Stimulated activated naive CD4-positive, alpha-beta T cell treated with Interleukin-2 at 50 U/mL for 16 hours (primary cell): ENCODE measurements at places on chromosomes 6 and 20.
A peak's percentile ranks its signal among the peaks of the same experiment; 100 is the strongest.

GRCh38 chr6:1850121-1850839 lies 240.6 kb downstream of the FOXC1 start:
- DNase-seq: no peak

- no peak for DNase-seq
These were observed 61.0 kb downstream of the ZHX3 start for GRCh38 chr20:41256516-41256915.

DNA sequence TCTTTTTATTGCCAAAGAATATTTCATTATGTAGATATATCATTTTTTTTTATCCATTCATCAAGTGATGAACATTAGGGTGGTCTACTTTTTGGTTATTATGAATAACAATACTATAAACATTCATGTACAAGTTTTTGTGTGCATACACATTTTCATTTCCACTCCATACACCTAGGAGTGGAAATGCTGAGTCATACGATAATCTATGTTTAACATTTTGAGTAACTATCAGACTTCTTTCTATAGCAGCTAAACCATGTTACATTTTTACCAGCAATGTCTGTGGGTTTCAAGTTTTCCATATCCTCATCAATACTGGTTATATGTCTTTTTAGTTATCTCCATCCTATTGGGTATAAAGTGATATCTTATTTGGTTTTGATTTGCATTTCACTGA lies 65.7 kb downstream of the PRSS35 start:
- DNase-seq: no peak

- no peak for DNase-seq
These were observed 22.1 kb upstream of the TINAG start for GRCh38 chr6:54286141-54286540.

DNA sequence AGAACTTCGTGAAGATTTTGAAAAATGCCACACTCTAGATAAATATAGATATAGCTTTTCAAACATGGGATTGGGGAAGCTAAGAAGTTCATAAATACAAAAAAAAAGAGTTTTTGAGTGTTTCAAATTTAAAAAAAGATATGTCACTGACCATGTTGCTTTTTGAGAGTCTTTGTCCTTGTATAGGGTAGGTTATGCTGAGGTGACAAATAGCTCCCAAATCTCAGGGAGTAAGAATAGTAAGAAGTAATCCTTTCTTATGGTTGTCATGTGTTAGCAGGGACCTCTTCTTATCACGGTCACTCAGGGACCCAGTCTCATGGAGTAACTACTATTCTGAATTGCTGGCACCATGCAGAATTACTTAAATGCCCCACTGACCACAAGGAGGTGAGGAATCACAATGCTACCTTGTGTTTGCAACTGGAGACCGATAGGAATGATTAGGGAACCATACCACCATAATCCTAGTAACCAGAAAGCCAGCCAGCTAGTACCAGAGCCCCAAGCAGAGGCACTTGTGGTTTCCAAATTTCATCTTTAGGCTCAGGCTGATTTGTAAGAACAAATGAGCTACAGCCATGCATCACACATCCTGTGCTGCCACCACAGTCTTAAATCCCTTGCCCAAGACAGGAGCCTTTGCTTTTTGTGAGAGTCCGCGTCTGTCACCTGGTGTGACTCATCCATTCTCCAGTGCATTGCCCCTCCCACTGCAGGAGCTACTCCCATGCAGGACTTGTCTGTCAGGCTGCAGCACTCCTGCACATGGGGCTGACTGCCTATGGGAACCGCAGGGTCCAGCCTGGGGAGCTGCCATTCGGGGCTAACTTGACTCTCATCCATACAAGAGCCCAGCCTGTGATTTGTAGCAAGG lies 42.4 kb upstream of the ADGRF4 start:
- DNase-seq: no peak

DNA sequence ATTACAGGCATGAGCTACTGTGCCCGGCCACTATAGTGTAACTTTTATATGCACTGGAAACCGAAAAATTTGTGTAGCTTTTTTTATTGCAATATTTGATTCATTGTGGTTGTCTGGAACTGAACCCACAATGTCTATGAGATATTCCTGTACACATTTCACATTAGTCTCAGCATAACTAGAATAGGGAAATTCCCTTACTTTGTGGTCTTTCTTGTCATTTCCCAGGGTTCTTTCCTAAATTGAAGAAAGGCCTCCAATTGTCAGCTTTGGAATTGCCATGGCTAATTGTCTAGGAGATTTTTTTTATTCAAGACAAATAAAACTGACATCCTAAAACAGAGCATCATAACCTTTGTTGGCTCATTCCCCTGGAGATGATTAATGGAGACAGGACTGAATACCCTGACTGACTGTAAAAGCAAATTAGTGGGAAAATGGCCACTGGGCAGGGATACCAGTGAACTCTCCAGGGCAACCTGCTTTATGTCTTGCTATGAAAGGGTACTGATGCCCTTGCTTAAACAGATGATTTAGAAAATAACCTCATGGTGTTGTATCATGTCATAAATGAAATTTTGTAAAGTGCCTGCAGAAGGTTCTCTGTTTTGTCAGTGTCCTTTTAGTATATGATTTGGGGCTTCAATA lies 576.9 kb downstream of the RFPL4B start:
- DNase-seq: no peak

DNA sequence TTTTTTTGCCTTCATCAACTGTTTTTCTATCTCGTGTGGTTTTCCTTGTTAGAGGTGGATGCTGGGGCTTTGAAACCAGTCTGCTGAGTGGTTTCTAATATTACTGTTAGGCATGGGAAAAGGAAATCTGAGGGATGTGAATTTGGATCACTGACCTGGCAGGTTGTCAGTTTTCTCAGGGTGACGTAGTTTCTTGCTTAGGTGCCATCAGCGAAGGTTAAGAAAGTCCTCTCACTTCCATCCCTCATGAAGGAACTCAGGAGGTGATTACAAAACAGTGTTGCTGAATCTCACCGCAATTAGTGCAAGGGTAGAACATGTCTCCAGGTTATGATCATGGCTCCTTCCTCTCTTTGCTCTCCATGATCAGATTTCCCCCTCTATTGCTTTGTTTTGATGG lies 135.9 kb downstream of the SOX4 start:
- no peak for DNase-seq

- no peak for DNase-seq
These were observed 67.1 kb upstream of the ADGRF4 start for GRCh38 chr6:47631269-47631772.

- DNase-seq: no peak
These were observed 132.4 kb upstream of the MAN1A1 start for GRCh38 chr6:119481976-119482375.

- DNase-seq: no peak
These were observed 130.4 kb upstream of the PROKR2 start for GRCh38 chr20:5447188-5447587.

- DNase-seq: no peak
These were observed 92.2 kb downstream of the CDH22 start for GRCh38 chr20:46215913-46216707.

DNA sequence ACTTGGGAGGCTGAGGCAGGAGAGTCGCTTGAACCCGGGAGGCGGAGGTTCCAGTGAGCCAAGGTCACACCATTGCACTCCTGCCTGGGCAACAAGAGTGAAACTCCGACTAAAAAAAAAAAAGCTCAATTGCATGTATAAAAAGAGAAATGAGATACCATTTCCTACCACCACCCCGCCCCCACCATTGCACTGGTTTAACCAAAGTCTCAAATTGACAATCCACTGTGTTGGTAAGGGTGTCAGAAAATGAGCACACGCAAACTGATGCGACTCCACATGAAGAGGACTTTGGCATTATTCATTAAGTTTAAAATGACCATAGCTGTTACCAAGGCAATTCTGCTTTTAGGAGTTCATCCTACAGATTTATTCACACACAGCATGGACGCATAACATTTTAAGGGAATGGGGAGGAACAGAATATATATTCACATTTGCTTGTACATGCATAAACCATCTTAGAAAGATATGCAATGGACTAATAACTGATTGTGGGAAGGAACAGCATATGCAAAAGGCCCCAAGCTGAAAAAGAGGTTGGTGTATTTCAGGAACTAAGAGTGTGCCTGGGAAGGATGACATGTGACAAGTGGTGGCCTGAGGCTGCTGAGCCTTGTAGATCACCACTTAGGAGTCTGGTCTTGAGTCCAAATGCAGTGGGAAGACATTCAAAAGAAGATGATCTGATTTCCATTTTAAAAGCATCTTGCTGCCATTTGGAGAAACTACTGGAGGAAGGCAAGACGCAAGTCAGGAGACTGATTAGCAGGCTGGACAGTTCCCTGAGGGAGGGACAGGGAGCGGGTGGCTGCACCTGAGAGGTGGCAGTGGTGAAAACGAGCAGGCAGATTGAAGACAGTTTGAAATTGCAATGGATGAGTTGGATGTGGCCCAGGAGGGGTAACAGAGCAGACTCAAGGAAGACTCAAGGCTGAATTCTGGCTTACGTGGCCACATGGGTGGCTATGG lies 37.2 kb upstream of the PTPN1 start:
- peak; percentile 17 for DNase-seq

DNA sequence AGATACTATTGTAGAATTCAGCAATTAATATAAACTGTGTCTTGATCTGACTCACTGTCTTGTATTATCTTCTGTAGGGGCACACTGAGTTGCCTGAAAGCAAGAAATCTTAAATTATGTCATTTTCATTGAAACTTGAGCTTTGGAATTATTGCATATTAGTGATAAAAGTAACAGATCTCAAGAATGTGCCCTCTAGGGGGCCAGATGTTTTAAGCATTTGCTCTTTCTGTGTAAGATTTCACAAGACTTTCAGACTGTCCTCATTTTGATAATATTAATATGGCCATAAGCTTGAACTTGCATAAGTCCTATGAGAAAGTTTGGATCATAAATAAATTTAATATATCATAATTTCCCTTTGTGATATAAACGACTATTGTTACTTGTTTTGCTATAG lies 55.5 kb upstream of the MYO6 start:
- DNase-seq: no peak

DNA sequence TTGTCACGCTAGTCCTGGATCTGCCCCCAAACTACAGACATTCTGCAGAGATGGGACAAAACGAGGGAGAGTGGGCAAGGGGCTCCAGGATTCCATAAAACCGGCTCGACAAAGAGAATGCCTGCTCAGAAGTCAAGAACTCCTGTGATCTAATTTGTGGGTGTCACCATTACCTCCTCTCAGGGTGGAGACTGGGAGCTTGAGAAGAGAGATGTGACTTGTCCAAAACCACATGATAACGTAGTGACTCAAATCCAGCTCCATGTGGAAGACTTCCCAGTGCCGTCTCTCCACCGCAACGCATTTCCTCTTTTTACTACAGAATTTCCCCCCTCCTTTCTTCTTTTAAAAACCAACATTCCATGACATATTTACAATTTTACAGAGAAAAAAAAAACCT lies 44.3 kb downstream of the TRERF1 start:
- DNase-seq: no peak
